ENCODE measurements at places on chromosomes 3 and 15.

DNA sequence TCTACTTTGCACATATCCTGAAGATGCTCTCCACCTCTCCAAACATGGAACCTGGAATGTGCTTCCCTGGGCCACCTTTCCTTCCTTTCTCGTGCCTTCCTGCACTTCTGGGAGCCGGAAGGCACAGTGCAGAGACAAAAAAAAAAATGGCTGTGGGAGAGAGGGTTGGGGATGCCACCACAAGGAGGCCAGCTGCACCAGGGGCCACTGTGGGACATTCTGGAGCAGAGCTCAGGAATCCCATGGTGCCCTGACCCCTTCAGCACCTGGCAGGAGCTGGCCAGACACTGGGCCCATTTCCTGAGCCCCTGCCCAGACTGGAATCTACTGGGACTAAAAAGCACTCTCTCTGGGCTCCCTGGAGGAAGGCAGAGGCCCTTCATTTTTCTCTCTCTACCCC, 7.9 kb upstream of the BCL2L10 start:
- no peak for DNase-seq

DNA sequence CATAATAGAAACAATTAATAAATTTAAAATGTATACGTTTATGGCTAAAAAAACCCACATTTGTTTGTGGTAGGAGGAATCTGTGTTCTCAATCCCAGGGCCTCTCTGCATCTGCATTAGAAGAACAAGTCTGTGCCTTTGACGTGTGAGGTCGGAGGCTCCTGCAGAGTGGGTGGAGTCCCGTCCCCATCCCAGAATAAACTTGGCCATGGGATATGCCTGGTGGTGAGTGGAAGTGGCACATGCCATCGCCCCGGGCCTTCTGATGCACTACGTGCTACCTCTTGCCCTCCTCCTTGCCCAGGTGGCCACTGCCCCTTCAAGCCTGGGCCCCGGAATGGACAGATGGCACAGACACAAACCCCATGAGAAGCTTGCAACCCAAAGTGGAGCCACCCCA, 131.1 kb upstream of the NSMCE3 start:
- no peak for DNase-seq

DNA sequence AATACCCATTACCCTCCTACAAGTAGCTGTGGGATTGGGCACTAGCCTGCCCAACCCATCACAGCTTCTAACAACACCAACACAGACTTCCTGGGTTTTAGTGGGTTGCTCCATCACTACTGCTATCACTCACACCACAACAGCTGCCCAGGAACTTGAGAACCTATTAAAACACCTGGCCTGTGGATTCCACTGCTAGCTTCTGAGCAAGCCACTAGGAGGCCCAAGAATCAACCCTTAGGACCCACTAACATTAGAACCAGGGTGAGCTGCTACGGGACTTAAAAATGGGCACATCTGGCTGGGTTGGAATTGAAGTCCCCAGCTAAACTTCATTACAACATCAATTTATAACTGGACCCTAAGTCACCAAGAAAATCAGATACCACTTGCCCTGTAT, 113.2 kb upstream of the TP63 start:
- no peak for DNase-seq

DNA sequence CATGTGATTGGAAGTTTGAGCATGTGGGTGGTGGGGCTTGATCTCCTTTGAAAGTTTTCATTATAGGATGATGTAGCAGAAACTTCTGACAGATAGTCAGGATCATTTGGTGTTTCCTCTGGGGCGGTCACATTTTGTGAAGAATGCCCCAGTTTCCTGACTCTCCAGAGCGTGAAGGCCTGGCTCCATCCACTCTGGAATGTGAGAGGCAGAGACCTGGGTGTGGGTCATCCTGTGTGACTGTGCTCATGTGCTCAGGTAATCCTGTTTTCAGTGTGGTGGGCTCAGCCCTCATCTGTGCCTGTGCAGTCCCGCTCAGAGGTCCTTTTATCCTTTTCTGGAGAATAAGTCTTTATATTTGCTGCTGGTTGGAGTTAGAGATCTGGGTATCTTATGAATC, 81.0 kb downstream of the RGMA start:
- DNase-seq: no peak

GRCh38 chr3:120425572-120426250, 25.1 kb downstream of the FSTL1 start:
- DNase-seq: no peak

DNA sequence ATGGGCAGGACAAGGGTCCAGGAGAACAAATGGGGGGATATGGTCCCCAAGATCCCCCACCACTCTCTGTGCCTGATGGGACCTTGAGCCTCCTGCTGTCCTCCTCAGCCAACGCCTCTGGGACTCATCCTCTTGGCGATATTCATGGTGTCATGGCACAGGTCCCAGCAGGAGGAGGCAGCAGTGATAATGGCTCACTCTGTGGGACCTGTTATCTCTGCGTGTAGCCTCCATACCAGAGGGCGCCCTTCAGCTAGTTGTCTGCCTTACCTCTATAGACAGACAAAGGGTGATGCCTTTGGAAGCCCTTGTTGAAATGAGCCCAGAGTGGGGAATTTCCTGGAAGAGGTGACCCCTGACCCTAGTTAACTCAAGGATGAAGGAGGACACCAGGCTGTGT, 7.4 kb downstream of the ZBTB47 start:
- DNase-seq: no peak

- DNase-seq: no peak
These were observed 406 bp upstream of the GABRB3 start for GRCh38 chr15:26773067-26773877.

- no peak for DNase-seq
These were observed 169.1 kb downstream of the FAM43A start for GRCh38 chr3:194854659-194855390.

GRCh38 chr15:44194323-44195150, 534 bp downstream of the FRMD5 start:
- no peak for DNase-seq

DNA sequence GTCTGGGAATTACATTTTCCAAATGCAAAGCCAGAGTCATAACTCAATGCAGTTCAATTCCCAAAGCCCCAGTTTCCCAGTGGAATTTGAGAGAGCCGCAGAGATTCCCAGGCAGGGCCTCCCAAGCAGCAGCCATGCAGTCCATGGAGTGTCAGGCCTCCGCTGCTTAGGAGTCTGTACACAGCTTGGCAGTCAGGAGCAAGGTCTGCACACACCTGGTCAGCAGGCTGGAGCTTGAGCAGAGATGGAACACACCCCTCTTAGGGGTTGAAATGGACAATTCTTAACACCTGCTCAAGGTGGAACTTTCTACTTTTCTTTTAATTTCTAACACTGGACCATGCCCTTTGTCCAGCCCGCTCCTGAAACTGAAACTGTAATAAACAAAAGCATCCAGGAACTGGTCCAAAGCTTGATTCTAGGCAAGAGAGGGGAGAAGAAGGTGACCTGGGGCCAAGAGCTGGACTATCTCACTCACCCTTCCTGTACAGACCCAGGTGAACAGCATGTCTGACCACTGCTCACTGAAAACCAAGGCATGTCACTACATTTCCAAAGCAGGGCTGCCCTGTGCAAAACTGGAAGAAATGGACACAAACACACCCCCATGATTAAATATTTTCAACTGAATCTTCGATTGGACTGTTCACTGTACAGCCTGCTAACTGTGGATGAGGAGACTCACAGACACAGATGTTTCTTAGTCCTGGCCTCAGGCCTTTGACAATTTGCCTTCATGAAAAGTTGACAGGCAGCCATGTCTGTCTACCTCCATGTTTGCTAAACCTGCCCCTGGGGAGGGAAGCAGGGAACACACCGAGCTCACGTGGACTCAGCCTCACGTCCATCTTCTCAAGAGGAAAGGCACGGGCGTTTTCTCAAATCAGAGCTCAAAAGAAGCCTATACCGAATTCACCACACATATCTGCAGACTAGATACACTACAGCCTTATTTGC, 48.6 kb upstream of the DUSP7 start:
- no peak for DNase-seq

DNA sequence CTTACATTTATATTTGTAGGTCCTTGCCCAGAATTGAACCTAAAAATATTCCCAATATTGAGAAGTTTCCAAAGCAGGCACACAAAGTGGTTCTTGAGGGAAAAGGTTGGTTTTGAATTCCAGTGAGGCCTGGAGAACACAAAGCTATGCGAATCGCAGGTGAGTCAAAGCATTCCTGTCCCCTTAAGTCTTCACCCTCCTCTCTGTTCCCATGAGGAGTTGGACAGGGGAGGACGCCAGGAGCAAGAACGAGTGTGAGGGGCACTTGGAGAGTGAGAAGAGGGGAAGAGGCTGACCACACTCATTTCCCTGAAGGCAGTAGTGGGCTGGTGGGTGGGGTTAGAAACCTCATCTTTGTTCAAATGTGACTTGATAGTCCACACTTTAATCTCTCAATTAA, 185.8 kb upstream of the EOMES start:
- no peak for DNase-seq

- DNase-seq: no peak
These were observed 687.0 kb downstream of the NTRK3 start for GRCh38 chr15:87569581-87569980.

GRCh38 chr3:63390710-63391230, 112.7 kb downstream of the SYNPR start:
- no peak for DNase-seq

DNA sequence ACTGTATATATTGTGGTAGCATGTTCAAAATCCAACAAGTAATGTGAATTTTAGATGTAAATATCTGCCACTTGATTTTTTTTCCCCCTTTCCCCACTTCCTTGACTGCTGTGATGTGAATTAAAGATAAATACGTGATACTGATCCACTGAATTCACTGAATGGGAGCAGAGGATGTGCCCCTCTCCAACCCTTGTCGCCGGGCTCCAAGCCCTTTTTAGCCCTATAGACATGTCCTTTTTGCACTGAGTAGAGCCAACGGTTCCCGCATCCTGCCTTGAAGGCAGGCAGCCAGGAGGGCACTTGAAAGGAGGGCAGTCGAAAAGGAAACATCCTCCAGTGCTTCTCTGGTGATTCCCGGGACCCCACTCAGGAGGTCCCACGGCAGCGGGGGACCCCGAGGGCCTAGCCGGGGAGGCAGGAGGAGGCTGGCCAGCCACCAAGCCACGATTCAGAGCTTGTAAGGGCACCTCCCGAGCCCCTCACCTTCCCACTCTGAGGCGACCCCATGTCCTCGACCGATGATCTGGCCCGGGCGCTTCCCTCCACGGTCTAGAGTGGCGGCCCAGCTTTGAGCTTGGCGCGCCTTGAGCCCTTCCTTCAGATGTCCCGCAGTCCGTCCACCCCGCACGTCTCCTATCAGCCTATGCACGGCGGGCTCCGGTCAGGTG, 901 bp upstream of the MANF start:
- no peak for DNase-seq

DNA sequence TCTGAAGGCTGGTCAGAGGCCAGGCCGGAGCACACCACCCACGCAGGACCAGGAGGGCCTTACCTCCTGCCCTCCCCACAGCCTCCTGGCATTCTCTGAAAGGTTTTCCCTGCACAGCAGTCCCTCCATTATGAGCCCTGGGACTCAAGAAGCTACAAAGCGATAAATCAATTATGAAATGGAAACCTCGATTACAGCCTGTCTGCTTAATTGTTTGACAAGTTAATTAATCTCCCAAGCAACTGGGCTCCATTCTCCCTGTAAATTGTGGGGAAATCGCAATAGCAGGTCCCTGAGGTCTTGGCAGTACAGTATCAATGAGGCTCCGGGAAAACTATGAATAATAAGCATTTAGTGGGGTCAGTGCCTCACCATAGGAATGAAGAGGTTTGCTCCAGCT, 683.5 kb downstream of the NTRK3 start:
- DNase-seq: no peak

GRCh38 chr3:194397757-194398312, 1.2 kb downstream of the GP5 start:
- DNase-seq: no peak

DNA sequence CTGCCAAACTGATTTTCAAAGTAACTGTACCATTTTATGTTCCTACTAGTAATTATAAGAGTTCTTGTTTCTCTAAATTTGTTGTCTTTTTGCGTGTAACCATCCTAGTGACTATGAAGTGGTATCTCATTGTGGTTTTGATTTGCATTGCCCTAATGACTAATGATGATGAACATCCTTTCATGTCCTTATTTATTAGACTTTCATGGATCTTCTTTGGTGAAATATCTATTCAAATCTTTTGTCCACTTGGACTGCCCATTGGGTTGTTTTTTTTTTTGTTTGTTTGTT, 3.6 kb downstream of the OXSR1 start:
- no peak for DNase-seq

- no peak for DNase-seq
These were observed 163.6 kb upstream of the COL8A1 start for GRCh38 chr3:99474776-99475175.

GRCh38 chr3:160162440-160162839, 62.8 kb upstream of the C3orf80 start:
- no peak for DNase-seq

GRCh38 chr3:44104668-44105321, 136.9 kb upstream of the TOPAZ1 start:
- DNase-seq: no peak

- no peak for DNase-seq
These were observed at the start of gene PLOD2 for GRCh38 chr3:146160964-146161662. Gene PLOD2 (minus strand): TSS chr3:146161184. CDS start chr3:146160989, 195 bp downstream.

GRCh38 chr3:59481776-59482400, 432.1 kb upstream of the CFAP20DC start:
- no peak for DNase-seq

GRCh38 chr3:128082546-128082945, 30.3 kb downstream of the SEC61A1 start:
- no peak for DNase-seq

GRCh38 chr3:98972155-98972554, 70.7 kb upstream of the DCBLD2 start:
- no peak for DNase-seq

GRCh38 chr3:60497902-60498301, 753.4 kb downstream of the FHIT start:
- DNase-seq: no peak

DNA sequence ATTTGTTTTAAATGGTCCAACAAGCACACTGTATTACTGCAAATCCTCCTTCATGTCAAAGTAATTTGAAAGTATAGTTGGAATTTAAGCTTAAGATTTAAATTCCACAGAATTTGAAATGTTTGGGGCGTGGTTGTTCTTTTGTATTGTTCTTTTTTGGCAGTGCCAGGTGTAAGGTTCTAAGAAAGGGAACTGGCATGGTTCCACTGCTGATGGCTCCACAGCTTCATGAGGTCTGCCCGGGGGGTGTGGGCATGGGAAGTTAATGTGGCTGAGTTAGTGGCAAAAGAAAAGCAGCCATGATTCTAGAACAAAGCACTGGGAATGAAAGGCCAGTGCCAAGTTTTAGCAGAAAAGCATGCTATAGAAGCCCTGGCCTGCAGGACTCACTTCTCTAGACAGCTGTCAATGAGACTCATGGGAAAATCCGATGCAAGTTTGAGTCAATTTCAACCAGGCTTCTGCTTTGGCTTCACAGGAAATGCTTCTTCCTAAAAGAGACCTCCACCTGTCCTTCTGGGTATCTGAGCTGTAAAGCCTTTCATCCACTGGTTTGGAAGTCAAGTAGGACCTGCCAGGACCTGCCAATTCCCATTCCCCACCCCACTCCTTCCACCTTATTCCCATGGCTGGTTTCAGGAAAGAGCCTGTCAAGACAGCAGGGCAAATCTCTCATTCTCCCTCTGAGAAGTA, 18.9 kb downstream of the CDCP1 start:
- DNase-seq: no peak

- no peak for DNase-seq
These were observed 447.3 kb upstream of the ARHGEF26 start for GRCh38 chr3:153673853-153674252.
